ENCODE measurements at places on chromosomes 6 and 20. TPM values are rescaled to one million over a fixed set of nuclear protein-coding genes. Genes with fewer than 3 reads are reported as not detected.

DNA sequence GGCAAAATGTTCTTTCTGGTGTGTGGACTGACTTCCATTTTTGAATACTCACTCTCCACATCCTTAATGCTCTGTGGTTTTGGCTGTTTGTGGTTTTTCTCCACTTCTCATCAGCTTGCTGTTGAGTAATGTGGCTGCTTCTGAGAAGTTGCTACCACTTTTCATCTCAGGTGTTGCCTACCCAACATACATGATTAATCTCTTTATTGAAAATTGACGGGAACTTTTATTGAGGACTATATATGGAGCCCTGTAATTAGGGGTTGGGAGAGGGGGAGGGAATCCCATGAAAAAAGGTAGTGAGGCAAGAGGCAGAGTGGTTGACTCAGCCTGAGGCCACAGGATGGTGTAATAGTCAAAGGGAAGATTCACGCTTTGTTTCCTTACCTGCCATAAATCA is 17.6 kb downstream of the IL22RA2 start:
- no peak for DNase-seq

DNA sequence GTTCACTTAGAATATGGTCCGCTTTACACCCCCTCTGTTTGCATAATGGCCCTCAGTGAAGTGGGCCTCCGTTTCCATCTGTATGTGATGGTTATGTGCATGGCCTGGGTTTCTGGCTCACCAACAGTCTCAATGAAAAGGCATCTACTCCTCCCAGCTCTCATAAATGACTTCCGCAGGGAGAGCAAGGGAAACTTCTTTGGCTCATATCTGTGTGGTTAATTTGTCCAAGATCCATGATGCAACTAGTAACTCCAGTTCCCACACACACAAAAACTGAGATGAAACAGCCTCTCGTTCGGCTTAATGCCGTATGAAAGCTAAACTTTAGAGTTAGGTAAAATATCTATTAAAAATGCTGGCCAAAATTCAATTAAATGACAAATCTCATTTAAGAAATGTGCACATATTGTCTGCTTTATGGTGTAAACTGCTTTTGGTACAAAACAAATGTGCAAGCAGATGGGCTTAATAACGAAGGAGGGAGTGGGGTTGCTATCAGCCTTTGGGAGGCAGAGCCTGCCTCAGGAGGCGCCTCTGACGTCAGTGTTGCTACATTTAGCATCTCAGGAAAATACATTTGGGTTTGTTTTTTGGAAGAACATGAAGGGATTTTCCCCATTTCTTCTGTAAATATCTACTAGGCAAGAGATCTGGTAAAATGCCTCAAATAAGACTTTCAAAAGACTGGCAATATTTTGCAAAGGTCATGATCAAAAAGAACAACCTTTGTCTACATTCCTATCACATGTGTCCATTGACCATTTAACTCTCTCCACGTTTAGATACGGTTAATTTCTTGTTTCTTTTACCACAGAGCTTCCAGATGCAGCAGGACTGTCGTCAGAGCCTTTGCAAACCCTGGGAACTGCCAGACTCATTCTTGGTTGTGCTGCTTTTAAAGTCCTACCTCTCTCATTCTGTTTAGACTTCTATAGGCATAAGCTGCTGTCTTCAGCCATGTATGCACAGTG is 96.8 kb downstream of the ARMC2 start:
- no peak for DNase-seq

DNA sequence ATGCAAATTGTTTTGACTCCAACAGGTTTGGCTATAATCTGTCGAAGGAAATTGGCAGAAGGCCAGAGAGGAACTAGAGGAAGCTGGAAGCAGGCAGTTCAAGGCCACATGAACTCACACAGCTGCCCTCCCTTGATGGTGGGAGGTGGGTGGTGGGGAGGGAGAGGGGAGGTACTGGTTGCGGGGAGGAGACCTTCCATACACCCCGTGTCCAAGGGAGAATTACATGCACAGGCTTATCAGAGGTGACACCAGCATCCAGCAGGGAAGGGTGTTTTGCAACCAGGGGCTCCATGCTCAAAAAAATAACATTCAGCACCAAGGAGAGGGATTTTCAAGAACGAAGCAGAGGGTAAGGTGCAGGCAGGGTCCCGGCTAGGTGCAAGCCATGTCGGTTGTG is 9.1 kb downstream of the PRND start:
- no peak for DNase-seq

DNA sequence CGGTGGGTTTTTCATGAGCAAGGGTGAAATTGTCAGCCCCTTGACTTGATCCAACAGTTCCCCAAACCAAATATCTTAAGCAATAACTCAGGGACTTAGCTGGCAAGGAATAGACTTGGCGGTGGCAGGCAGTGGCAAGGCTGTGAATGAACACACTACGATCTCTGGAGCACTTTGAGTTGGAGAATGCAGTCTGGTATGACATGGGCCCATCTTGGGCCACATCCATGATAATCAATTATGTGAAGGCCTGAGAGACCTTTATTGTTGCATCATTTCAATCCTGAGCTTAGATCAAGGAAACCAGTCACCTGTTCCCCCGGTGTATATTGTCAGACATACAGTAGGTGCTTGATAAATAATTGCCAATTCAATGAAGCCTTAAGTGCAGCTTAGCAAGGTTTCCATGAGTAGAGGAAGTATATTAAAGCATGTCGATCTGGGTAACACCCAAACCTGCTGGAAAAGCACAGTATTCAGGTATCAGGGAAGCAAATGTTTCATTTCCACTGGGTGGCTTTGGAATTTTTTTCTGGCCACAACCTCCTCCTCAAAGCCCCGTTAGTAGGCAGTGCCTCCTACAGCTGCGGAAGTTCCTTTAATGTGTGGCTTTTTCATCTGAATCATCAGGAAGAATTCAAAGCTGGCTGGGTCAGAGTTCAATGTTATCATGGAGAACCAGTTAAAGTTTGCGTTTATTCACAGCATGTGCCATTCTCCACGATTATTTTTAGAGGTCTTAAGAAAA is 10.2 kb downstream of the CASS4 start:
- DNase-seq, result peak; percentile 78

- no peak for DNase-seq
These were observed 400.2 kb downstream of the HACE1 start for GRCh38 chr6:104459543-104459942.

DNA sequence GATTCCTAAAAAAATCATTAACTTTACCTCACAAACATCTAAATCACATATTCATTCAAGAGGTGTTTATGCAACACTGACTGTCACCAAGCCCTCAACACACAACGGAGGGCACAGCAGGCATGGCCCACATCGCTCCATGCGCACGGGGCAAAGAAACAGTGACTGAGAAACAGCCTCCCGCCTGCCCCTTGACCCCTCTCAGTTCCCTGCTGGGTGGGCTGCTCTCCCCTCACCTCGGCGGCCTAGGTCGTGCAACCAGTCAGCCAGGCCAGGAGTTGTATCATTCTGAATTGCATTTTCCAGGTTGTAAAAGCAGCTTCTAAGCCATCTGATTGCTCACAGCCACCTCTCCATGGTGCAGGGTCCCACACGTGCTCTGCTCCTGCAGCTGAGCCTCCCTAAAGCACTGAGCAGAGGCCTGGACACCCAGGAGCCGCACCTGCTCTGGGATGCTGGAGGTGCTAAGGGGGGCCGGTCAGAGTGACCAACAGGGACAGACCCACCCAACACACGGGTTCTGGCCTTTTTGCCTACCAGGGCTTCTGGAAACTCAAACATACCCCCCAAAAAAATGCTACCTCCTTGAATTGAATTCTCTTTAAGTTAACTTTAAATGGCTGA is 37.9 kb downstream of the TAF4 start:
- DNase-seq, result no peak

DNA sequence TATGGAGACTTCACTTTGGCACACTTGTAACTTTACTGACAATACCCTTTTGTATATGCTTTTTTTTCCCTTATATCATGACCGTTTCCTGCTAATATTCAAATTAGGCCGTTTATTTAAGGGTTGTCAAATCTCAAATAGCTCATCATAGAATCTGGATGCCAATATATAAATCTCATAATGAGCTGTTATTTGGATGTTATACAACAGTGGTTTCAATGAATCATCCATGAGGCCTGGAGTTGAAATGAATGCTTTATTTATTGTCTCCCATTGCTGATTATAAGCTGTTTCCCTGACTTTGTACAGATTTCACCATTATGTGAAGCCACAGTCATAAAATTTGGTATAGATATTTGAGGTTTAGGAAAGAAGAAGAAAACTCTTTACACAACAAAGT is 256.1 kb downstream of the PLCB1 start:
- no peak for DNase-seq

DNA sequence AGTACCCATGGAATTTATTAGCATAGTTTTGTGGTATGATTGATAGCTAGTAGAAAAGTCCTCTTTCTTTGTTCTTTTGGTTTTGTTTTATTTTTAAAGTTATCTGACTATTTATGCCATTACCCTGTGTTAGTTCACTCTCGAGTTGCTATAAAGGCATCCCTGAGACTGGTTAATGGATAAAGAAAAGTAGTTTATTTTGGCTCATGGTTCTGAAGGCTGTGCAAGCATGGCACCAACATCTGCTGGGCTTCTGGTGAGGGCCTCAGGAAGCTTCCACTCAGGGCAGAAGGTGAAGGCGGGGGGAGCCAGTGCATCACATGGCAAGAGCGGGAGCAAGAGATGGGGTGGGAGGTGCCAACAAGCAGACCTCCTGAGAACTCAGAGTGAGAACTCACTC is 166.5 kb downstream of the MTHFD1L start:
- DNase-seq, result no peak

GRCh38 chr20:45049904-45050471 is 50.9 kb downstream of the KCNS1 start:
- DNase-seq, result no peak

DNA sequence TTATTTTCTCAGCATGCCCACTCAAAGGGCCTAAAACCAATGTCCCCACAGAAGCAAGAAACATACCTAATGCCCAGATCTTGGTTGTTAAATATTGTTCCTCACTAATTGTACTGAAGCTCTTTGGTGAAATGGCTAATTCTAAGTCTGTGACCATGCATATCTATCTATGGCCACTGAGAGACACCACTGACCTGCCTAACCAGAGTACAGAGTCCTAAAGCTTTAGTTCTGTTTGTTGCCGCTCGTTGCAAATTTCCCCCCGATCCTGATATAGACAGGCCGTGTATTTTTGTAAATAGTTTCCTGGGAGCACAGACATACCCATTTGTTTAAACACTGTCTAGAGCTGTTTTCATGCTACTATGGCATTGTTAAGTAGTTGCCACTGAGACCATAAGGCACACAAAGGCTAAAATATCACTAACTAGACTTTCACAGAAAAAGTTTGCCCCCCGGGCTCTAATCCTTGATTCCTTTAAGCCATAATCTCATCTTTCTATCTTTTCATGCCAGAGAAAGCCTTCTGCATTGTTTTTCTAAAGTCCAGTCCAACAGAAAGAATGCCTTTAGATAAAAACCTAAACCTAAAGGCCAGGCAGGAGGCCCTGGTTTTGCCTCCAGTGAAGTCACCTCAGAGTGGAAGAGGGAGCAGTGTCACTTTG is 48.7 kb downstream of the DNAAF9 start:
- DNase-seq, result no peak

- no peak for DNase-seq
These were observed 592.1 kb upstream of the NRSN1 start for GRCh38 chr6:23533944-23534343.

GRCh38 chr6:16183187-16183664 is 54.3 kb downstream of the MYLIP start:
- peak; percentile 43 for DNase-seq

DNA sequence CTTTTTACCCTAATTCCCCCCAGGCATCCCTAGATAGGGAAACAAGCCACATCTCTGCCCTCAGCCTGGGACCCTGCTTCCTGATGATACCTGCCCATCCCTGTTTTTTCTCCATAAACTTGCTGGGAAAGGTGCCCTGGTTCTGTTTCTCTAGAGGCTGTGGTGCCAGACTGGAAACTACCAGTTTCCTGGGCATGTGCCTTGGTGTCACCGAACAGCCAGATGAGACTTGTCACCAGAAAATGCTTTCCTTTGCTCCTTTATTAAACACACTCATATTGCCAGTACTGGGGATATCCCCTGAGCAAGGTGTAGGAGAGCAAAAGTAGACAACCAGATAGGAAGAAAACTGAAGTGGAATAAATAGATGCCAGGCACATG is 16.8 kb downstream of the SRSF3 start:
- DNase-seq, result no peak

SLC35D3 gene
- not detected for total RNA-seq

SYCP2 gene
- 23.6 TPM for total RNA-seq

RNF114 gene
- total RNA-seq, result 160 TPM

ENPP3 gene
- 0.29 TPM for total RNA-seq
